ENCODE measurements at places on chromosomes 5 and 9.

GRCh38 chr5:110846398-110847001 lies 107.7 kb downstream of the SLC25A46 start:
- no peak for DNase-seq

- no peak for DNase-seq
Measured at GRCh38 chr9:89796606-89797005, 191.8 kb downstream of the GADD45G start.

DNA sequence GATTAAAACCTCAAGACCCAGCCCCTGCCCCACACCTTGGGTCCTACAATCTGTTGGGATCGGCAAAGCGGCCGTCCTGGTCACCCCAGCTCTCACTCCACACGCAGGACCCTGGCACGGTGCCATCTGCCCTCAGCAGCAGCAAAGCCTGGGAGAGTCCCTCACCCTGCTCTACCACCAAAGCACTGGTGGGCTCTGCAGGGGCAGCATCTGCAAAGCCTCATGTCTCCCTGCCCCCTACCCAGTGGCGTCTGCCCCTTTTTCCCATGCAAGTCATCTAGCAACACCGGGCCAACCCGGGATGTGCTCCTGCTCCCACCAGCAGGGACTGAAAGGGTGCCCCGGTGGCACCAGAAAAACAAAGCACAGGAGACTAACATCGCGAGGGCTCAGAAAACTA lies 19.6 kb upstream of the CNOT6 start:
- no peak for DNase-seq

GRCh38 chr9:125680445-125680844 lies 26.6 kb downstream of the MAPKAP1 start:
- no peak for DNase-seq

DNA sequence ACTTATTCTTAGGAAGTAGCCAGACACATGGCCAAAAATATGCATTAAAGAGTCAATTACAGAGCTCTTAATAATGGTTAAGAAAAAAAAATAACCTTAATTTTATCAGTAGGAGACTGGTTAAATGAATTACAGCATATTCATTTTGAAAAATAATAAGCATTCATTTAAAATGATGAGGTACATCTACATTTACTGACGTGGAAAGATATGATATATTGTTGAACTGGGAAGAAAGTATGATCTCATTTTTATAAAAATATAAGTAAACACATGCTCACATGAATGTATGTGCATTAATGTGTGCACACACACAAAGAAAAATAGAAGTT lies 250.3 kb downstream of the ENC1 start:
- no peak for DNase-seq

DNA sequence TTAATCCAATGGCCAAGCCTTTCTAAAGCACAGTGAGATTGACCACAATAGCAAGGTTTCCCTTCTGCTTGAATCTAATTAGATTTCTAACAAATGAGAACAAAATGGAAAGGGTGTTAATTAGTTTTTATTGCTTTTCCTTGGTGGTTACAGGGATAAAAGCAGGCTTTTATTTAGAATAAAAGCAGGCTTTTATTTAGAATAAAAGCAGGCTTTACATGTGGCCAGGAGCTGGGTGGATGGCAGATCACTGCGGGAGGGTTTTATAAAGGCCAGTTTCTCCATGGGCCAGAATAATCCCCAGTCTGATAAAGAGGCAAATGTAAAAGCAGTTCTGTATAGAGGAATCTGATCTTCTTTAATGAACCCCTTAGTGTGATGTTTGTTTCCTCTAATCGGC lies 470.2 kb downstream of the TMEM232 start:
- DNase-seq: no peak

DNA sequence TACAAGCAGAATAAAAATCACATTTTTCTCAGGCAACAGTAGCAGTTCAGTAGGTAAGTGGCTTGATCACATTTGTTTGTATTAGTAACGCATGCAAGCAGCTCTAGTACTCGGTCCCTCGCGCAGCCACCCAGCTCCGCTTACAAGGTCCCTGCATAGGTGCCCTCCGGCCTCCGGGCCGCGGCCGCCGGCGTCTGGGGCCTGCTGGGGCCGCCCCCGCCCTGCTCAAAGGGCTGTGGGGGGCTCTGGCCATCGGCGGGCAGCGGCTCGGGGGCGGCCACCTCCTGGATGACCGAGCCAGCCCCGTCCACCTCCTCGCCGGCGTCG lies 50.2 kb upstream of the UBAC1 start:
- DNase-seq: no peak

DNA sequence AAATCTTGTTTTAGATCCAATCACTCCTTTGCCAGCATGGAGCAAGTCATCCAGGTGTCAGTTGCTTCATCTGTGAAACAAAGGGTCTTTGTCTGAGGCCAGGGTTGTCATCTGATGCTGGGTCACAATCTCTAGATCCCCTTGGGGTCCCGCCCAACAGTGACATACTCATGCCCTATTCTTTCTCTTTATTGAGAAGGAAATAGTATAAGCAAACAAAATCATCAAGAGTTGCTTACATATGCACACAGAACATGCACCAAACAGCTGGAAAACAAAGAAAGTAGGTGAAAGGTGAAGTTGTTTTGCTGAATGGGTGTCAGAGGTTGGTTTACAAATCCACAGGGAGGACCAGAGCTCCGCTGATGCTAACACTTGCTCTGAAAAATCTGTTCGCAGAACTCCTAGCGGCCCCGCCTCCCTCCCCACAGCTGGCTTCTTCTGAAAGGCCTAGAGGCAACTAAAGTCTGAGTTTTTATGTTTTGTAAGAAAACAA lies 106.1 kb upstream of the SLC44A1 start:
- no peak for DNase-seq

GRCh38 chr5:167050568-167051401 lies 1240.7 kb upstream of the WWC1 start:
- no peak for DNase-seq

DNA sequence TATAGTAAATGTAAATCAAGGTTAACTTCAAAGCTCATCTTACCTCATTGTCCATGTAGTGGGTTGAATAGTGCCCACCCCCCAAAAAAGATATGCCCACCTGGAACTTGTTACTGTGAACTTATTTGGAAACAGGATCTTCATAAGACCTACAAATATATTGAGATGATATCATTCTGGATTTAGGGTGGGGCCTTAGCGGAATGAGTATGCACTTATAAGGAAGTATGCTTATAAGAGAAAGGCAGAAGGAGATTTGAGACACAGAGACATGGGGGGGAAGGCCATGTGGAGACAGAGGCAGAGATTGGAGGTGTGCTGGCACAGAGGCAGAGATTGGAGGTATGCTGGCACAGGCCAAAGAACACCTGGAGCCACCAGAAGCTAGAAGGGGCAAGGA lies 2.6 kb upstream of the PRRC1 start:
- no peak for DNase-seq
